ENCODE measurements at places on chromosomes 1 and 21.

DNA sequence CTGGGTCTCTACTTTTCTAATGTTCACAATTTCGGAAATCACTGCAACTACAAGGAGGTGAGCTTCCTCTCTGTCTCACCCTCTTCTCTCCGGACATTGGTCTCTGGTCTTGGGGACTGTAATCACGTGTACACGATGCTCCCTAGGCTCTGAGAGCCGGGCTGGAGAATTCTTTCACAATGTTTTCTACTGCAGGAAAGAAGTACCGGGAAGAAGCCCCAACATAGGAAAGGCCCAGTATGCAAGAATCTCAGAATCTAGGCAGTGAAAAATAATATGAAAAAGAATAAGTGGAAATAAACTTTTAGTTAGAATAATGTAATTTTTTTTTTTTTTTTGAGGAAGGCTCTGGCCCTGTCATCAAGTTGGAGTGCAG lies 13.5 kb upstream of the HJV start:
- no peak for DNase-seq

DNA sequence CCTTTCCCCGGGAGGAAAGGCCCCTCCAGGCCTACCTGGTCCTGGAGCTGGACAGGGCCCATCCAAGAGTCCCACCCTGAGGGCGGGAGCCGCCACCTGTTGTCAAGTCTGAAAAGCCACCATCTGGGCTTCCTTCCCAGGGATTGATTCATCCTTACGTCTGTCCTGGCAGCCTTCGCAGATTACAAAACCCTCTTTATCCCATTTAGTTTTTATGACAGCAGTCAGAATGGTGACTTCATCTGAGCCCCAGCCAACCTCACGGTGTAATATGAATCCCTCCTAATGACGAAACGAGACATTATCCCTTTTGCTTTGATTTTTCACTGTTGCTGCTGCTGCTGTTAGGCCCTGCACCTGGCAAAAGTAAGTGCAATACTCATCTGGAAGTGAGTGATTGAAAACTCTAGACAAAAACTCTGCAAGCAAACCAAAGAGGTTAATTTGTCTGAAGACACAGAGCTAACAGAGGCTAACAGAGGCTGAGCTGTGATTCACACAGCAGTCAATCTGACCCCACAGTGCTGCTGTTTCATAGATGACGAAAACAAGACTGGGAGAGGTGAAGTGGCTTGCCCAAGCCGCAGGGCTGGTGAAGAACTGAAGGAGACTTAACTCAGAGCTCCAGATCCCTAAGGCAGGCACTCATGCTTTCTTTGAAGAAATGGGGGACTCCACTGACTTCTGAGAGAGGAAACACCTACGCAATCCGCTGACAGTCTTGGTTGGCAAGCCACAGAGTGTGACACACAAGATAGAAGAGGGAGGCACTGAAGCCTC lies 30.0 kb upstream of the S100A7 start:
- DNase-seq = no peak

DNA sequence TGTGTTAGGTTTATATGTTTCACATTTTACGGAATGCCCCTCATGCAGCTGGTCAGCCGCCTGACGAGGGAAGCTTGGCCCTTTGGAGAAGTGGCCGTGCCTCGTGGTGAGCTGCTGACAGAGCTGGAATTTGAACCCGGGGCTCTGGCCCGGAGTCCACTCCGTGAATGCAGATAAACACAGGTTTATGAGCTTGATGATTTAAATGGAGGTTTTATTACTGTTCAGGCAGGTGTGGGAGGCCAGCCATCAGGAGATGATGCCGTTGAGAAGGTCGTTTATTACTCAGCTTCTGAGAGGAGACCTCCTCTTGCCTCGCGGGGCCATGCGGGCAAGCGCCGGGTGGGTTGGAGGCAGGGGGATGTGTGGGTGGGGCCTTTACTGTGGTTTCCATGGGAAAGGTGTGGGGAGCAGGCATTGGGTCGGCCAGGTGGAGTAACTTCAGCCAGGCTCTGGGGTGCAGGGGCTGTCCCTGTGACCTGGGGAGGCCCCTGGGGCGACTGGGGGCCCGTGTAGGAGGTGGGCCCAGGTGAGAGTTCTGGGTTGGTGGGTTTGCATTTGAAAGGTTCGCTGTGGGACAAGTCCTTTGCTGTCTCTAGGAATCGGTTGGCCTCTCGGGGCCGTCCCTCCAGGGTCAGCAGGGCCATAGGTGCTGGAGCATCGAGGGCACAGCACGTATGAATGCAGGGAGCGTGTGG lies 22.0 kb downstream of the PRKCZ start:
- DNase-seq = peak; percentile 16

- DNase-seq = no peak
Observed at GRCh38 chr1:212971312-212971711, 21.0 kb downstream of the VASH2 start.

GRCh38 chr1:145826030-145826429 lies 2.0 kb downstream of the POLR3C start:
- DNase-seq = no peak

All from stimulated activated CD4-positive, alpha-beta T cell treated with anti-CD3 and anti-CD28 coated beads, TNF-alpha, amount 100 ng/mL, for 24 hours (primary cell).